CD4-positive, alpha-beta T cell treated with Interleukin-12 subunit alpha and Interleukin-12 subunit beta, for 1 hour (primary cell): ENCODE measurements at places on chromosomes 13 and 19.
A peak's percentile ranks its signal among the peaks of the same experiment; 100 is the strongest.

DNA sequence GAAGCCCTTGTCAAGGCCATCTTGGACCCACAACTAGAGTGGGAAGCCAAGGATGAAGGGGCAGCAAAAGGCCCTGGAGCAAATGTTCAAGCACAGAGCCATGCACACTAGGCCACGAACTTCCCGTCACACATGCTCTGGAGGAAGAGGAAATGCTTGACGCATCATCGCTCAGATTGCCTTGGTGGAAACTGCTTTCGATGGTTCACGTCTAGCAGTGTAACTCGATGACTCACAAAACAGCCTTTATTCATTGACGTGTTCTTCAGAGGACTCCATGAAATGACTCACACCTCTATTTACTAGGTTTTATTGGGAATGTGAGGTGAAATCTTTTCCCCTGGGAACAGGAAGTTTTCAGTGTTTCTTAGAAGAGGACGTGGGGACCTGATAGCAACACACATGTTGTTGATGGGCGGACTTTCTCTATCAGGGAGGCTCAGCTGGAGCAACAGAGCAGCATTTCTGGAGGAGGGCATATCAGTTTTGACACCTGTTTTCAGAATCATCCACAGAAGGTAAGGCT lies 79.8 kb upstream of the FLT1 start:
- DNase-seq = peak; percentile 2

DNA sequence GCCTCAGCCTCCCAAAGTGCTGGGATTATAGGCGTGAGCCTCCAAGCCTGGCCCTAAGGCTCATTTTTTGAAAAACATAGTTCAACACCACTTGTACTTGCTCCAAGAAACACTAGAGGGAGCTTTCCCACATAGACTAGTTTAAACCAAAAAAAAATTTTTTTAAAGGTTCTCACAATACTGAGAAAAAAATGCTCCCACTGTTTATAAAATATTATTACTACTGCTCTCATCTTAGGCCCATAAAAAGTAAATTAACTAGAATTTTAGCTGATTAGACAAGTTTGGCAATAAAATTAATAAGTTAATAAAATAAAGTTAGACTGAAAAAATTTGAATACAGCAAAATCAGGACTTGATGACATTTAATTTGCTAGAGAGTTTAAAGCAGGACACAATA lies 109.5 kb downstream of the TBC1D4 start:
- peak; percentile 48 for DNase-seq

DNA sequence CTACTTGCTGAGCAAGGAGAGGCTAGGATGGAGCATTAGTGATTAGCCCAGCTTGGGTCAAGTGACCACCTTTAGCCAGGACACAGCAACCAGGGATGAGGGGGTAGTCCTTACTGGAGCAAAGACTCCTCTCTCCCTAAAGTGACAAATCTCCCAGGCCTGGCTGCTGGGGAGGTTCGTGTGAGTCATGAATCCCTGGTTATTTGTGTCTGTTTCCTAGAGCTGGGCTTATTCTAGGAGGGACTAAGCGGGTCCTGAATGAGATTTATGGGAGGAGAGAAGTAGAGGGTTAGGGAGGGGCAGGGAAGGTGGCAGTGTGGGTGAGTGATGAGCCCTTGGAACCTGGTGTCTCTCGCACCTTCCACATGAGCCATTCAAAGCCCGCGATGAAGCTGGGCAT lies 487.3 kb downstream of the TSHZ3 start:
- no peak for DNase-seq

DNA sequence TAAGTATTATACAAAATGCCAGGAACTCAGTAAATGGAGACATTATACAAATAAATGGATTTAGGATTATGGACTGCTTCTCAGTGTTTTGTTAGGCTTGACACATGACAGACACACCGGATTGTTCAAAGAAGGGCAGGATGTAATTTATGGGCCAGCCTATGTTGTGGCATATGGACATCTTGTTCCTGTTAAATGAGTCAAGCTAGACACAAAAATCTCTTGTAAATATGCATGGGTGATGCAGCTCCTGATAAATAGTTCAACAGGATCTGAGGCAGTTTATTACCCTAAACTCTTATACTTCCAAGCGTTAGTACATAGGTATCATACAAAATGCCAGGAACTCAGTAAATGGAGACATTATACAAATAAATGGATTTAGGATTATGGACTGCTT lies 502.3 kb downstream of the TBC1D4 start:
- DNase-seq = no peak

DNA sequence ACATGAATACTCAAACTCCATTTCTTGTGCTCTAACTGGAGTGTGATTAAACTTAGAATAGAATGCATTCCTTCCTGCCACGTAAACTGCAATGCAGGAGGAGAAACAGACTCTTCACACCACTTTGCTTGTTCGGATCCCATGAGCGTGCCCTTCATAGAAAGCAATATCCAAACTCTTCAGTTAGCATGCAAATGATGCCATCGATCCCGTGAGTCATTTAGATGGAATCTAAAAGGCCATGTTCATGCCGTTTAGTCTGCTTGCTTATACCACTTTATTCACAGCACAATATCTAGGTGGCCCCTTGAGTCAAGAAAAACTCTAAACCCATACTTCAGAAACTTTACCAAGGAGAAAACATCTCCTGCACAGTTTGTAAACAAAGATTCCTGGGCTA lies 225.8 kb downstream of the OXGR1 start:
- DNase-seq = no peak

DNA sequence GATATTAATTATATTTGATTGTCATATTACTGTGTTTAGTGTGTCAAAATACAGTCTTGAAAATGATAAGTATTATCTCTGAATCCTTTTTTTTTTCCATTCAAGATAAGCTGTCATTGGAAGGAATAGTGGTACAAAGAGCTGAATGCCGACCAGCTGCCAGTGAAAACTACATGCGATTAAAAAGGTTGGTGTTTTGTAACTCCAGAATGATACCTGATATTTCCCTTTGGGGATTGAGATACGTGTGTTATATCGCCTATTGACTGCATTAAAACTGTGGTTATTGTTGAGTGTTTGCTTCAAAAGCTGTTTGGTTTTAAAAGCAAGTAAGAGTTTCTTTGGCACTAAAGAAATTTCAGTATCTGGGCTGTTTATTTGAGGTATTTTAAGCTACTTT lies 6.5 kb upstream of the KCTD4 start:
- DNase-seq = no peak

DNA sequence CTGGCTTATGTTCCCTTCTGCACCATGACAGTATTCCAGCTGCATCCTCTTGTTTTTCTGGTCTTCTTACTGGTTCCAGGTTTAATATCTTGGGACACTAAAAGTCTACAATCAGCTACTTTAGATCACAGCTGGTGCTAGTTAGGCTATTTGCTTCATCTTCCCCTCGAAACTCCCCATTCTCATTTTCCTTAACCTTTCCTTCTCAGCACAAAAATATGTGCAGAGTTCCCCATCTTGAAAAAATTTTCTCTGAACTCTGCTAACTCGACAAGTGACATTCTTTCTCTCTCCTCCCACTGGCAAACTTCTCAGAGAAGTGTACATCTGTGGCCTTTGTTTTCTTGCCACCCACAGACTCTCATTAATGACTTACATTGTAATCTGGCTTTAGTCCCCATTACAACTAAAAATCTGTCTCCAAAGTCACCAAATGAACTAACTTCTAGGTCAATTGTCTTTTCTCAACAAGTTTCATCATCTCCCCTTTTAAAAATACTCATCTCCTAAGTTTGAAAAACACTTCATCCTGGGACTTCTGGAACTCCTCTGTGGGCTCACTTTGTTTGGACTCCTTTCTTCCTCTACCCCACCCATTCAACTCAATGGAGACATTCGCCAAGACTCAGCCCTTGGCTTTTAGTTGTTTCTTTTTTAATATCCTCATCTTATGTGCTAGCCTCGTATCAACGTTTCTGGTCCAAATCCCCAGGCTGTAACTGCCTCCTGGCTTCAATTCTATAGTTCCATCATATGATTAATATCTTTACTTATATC lies 7.1 kb upstream of the KL start:
- DNase-seq = no peak

DNA sequence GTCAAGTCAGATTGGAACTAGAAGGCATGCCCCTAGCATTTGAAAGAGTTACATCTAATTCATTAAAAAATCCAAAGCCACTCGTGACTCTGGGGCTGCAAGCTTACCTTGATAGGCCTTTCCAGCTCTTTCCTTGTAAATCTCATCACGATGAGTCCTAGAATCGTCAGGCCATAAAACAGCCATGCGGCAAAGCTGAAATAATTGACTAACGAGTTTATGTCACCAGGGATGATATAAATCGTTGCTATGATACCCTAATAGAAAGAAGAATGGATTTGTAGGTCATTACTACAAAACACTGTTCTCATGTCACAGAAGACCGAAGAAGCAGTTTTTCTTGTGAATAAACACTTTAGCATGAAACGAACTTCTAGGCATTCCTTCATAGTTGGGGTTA lies 27.5 kb downstream of the SLC7A9 start:
- DNase-seq = no peak

GRCh38 chr19:51749979-51750378 lies 1.7 kb downstream of the FPR1 start:
- DNase-seq = no peak

GRCh38 chr19:29745253-29745652 lies 30.2 kb upstream of the C19orf12 start:
- DNase-seq = no peak

DNA sequence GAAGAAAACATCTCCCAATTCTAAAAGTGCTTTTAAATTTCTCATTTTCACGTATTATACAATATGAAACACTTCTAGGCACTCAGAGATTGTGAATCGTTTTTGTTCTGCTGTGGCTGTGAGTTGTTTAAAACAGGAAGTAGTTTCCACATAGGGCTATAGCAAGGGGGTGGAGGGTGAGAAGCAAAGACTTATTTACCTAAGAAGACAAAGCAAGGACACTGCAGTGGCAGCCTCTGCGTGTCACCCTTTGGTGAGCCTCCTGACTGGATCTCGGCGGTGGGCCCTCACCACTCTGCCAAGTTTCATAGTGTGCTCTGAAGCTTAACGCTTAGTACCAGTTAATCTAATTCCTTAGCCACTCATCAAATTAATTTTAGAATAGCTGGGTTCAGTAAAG lies 56.8 kb downstream of the TNFSF13B start:
- DNase-seq = peak; percentile 7

DNA sequence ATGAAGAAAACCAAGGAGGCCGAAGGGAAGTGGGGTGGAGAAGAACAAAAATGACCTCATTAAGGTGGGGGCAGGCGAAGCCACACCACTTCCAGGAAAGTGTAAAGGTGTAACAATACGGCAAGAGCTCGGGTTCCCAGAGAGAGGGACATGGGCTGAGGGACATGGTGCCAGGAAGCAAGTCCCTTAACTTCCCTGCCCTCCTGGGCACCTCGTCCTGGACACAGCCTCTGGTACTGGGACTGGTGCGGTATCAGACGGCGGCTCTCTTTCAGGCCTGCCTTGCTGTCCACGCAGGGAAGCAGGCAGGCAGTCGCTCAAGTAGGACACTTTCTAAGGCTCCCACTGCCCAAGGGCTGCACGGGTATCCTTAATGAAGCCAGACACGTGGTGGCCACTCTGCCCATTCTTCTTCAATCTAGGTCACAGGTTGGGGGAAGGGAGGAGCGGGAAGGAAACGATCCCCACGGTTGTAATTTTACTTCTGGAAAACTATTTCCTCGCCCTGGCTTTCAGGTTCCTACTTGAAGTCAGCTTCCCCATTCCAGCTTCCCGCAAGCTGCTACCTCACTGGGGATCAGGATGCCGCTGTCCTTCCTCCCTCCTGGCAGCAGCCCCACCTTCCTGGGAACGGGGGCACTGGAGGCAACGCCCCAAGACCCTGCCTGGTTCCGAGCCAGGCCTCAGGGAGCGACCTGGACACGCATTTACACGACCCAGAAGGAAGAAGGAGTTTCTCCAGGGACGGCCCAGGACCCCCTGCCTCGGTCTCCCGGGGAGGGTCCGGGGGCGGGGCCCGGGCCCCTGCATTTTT lies 1.2 kb downstream of the AP3D1 start:
- peak; percentile 38 for DNase-seq

DNA sequence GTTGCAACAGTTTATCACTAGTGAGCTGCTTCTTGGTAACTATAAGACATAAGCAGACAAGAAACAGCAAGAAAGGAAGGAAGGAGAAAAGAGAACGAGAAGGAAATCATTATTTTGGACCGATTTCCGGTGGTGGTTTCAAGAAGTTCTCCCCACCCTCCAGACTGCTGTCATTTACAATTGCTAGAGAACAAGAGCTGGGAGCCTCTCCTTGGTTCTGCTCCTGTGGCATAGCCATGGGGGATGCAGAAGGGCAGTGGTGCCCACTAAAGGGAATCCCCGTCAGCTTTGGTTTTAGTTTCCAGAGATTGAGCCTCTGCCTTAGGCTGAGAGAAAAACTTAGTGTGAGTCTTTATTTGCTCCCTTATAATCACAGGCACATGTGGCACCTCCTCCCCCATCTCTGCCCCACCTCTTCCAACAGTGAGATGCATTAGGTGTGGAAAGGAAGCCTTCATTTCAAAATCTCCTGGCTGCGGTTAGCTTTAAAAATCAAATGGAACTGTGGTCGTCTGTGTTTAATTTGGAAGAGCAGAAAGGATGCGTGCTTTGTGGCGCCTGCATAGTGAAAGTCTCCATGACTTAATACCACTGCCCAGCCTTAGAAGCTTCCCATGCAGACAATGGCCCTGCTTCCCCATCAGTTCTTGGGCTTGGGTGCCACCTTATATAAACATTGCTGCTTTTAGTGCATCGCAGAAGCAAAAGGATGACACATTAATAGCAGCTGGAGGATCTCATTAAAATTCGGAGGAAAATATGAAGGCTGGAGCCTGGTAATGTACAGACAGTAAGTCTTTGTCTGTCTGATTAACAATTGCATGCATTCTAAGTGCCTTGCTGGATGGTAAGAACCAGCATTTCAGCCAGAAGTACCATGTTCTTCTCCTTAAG lies 25.0 kb downstream of the LRCH1 start:
- no peak for DNase-seq

DNA sequence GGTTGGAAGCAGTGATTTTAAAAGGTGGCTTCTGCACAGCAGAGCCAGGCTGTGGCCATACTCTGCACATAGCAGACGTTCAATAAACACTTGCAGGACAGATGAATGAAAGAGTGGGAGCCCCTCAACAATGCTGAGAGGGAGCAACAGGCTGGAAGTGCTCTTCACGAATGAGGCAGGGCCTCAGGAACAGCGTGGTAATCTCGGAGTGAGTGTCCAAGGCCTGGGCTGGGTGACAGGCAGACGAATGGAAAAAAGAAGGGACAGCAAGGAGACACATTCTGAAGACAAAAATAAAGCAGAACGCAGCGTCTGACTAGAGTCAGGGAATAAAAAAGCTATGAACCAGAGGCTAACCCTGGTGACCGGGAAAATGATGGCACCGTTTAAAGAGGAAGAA lies 11.1 kb downstream of the GJA3 start:
- no peak for DNase-seq

DNA sequence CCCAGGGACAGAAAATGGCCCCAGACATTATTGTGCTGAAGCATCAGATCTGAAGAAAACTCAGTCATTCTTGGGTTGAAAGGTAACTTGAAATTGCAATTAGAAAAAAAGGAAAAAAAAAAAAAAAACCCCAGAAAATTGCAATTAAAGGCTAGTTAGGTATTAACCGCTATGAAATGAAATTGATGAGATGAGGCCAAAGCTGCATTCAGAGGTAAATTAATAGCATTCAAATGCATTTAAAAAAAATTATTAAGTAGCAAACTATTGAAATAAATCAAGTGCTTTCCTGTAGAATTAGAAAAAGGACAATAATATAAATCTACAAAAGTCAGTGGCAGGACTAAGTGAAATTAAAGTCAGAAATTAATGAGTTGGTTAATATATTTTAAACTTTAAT lies 6.4 kb downstream of the PGLS start:
- no peak for DNase-seq
